Lower leg skin (tissue), 4 donors: ENCODE measurements at places on chromosomes 11 and 22.

GRCh38 chr11:116925050-116925449 lies 87.6 kb upstream of the APOA1 start:
- DNase-seq = no peak

GRCh38 chr11:46364791-46365190 lies 16.7 kb upstream of the MDK start:
- no peak for DNase-seq

DNA sequence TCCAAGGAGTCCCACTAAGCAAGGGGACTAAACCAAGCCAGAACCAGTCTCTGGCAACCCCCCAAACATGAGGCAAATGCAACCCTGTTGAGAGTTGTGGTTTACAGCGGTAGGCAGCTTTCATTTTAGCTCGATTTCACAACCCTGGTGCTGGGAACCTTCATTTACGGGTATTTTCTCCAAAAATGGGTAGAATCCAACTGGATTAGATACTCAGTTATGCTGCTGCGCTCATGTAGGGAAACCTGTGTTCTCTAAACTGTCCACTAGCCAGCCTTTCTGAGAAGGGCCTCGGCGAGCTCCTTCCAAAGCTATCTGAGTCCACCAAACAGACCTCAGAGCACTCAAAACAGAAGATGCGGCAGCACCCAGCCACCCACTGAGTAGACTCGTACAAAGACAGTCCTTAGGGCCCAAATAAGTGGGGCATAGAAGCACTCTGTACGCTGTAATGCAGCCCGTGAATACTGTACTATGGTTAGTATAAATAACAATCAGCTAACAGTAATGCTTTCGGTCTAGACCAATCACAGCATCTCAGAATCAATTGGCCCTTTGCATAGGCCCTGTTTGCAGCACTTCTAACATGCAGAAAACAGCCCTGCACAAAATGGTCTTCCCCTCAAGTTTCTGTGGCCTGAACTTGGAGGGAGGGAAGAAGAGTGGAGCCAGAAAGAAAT lies 104.7 kb downstream of the ETS1 start:
- no peak for DNase-seq

DNA sequence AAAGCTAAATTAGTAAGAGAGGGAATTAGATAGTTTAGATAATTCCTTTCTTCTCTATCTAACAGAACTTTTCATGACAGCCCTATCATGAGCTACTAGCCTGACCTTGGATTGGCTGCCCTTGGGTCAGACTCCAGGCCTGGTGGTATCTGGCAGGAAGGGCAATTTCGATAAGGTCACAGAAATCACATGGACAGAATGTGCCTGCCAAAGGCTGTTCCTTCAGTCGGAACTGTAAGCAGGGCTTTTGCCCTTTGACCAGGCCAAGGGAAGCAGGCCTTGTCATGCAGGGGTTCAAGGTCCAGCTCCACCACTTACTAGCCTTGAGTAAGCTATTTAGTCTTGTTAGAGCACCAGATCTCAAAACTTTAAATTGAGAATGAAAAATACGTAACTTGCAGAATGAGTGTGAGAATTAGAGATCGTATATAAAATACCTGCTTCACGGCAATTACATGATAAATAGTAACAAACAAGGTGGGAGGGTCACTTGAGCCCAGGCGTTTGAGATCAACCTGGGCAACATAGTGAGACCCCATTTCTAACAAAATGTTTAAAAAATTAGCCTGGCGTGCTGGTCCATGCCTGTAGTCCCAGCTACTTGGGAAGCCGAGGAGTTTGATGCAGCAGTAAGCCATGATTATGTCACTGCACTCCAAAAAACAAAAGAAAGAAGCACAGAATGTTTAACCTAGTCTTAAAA lies 60.8 kb upstream of the SC5D start:
- DNase-seq = no peak

DNA sequence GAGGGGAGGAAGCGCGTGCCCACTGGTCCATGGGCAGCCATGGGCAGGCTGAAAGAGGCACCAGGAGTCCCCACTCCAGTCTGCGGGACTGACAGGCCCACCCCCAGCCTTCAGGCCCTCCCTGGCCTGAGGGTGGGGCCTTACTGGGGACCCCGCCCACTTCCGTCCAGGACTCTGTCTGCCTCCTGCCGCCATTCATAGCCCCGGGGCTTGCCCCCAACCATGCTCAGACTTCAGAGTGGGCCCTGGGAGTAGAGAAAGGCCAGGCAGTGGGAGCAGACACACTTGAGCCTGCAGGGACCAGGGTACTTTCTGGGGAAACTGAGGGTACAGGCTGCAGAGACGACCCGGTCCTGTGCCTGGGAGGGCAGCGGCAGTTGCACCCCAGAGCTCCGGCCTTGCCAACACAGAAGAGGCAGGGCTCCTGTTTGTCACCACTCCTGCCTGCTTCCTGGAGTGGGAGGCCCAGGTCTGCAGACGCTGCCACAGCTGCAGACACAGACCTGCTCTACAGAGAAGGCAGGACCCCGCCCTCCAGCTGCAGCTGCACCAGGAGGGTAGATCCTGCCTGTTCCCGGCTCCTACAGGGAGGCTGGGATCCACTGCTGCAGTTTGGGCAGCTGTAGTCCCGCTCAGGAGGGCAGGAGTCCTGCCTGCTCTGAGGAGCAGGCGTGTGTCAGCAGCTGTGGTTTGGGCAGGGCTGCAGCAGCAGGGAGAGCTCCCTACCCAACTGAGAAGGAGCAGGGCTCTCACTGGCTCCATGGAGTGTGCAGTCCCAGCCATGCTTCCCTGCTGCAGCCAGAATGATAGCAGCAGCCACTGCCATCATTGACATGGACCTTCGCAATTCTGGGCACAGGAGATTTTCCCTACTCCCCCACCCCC lies 387.9 kb upstream of the ANO3 start:
- no peak for DNase-seq

DNA sequence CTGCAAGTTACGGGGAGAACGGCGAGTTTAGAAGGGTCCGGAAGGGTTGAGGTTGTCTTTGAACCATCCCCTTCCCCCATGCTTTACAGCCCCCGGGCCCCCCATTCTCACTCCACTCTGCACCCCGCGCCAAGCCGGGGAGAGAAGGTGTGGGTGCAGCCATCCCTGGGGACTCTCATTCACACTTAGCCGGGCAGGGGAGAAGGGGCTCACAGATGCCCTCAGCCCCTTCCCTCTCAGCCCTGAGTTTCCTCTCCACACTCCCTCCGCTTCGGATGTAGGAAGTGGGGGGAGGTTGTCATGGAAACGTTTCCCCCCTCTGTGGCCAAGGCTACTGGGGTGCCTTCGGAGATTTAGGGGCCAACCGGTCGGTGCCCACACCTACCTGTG lies 334 bp downstream of the CADM1 start:
- DNase-seq = no peak

DNA sequence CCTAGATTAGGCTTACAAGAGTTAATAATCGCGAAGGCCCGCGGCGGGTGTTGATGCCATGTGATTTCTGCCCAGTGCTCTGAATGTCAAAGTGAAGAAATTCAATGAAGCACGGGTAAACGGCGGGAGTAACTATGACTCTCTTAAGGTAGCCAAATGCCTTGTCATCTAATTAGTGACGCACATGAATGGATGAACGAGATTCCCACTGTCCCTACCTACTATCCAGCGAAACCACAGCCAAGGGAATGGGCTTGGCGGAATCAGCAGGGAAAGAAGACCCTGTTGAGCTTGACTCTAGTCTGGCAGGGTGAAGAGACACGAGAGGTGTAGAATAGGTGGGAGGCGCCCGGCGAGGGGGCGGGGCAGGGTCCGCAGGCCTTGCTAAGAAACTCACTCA lies 65.5 kb downstream of the AAMDC start:
- DNase-seq = no peak

- no peak for DNase-seq
Observed at GRCh38 chr22:25346859-25347751, 127.7 kb downstream of the CRYBB2 start.

DNA sequence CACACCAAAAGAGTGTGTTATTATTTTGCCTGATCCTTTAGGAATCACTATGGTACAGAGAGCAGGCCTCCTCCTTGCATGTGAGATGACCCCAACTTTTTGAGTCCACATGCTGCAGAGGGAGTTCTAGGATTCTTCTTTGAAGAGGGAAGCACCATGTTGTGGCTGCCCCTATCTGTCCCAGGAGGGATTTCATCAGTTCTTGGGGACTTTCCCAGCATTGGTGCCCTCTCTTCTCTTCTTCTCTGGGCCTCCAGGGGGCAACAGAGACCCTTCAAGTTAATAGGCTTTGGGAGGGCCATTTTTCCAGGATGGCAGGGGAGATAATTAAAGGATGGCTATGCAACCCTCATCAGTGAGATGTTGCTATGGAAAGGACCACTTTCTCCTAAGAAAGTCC lies 3.6 kb downstream of the MMP1 start:
- no peak for DNase-seq

DNA sequence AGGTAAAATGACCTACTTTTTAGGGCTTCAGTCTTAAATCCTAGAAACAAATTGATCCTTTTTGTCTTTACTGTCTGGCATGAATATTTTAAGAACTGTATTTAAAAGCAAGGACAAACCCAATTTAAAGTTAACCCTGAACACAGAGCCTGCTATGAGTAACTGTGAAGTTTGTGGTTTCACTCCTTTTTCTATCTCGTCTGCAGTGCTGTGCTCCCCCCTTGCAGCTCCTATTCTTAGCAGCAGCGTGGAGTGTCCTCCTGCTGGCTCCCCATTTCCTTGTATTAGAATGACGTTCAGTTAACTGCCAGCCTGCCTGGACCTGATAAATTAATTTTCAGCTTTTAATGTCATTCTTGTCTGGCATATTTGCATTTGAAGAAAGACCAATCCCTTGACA lies 40.0 kb upstream of the LRRC4C start:
- DNase-seq = no peak

GRCh38 chr11:95088946-95089619 lies 563 bp upstream of the ENDOD1 start:
- no peak for DNase-seq

GRCh38 chr11:102338479-102339010 lies 8.5 kb upstream of the BIRC2 start:
- DNase-seq = no peak

DNA sequence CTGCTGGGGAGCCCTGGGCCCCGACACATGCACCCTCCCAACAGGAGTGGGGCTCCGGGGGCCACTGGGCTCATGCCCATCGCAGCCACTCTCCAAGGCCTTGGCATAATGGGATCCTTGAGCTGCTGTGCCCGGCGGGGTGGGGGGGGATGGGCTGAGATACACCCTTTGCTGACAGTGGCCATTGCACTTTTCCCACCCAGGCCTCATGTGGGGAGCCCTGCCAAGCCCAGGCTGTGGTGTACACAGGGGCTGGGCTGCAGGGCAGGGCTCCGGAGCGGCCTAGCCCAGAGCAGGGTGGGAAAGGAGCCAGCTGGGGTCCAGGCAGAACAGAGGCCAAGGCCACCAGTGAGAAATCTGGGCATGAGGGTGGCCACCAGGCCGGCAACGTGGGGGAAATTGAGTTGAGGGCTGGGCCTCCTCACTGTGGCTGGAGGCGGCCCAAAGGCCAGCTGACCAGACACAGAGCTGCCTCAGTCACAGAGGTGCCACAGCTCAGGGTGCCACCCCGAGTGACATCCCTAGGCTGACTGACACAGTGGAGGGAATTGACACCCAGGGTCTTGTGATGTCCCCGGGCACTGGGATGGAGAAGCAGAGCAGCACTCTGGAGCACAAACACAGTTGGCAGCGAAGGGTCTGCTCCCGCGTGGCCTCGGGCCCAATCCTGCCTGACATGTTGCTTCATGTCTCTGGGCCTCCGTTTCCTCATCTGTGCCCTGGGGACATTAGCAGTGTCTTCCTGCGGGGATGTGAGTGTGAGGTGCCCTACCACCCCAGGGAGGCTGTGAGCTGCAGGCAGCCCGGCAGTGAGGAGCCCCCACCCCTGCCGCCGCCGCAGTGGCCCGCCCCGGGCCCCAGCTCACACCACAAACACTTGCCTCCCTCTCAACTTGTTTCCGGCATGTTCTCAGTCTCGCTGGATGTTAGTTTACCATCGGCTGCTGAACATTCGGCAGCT lies 30.4 kb downstream of the RTN4R start:
- no peak for DNase-seq

DNA sequence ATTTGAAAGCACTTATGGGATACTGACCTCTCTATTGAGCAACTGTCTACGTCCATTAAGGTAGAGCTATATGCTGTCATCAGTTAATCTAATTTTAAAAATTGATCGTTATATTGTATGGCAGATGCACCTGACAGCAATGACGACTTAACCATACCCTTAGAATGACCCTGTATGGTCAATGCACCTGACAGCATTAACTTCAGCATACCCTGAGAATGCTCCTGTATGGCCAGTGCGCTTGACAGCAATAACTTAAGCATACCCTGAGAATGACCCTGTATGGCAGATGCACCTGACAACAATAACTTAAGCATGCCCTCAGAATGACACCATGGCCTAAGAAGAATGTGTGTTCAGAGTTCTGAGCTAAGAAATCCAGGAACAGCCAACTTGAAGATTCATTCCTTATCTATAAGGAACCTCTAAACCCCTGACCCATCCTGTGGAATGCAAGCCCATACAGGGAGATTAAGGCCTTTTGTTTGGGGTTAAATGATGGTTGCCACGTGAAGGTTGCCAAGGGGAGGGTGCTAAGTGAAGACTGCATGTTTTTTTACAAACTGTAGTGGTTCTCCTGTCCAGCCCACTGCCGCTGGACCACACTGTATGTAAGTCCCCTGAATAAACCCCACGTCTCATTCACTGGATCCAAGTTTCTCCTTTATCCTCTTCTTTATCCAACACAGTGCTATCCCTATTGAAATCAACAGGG lies 138.3 kb downstream of the GUCY1A2 start:
- DNase-seq = no peak

GRCh38 chr22:36211237-36211861 lies 9.7 kb upstream of the APOL4 start:
- no peak for DNase-seq
